ENCODE measurements at places on chromosomes 16 and 17.

DNA sequence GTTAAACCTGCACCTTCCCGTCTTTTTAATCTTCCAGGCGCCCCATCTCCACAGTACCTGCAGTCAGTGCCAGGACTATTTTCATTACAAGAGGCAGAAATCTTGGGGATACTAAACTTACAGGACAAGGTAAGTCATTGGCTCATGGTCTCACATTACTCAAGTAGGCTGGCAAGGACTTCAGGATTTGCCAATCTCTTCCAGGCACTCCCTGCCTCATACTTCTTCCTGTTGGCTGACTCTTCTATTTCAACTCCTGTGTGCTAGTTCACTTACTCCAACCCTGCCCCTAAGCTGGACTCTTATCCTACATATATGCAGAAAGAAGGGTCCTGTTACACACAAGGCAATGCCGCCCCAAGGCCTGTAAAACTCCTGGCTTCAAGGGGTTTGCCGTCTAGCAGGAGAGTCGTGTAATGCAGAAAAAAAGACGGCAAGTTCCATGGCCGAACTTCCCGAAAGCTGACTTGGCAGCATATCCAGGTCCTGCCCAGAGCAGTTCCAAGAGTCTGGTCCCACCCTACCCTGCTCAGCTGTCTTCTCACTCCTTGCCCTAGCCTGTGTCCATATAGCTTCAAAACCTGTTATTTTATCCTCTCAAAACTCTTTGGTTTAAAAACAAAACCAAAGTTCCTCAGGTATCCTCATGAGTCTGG, 14.8 kb downstream of the ERN1 start:
- DNase-seq = no peak

- DNase-seq = no peak
Observed at GRCh38 chr17:75260641-75261335, 618 bp downstream of the GGA3 start.

DNA sequence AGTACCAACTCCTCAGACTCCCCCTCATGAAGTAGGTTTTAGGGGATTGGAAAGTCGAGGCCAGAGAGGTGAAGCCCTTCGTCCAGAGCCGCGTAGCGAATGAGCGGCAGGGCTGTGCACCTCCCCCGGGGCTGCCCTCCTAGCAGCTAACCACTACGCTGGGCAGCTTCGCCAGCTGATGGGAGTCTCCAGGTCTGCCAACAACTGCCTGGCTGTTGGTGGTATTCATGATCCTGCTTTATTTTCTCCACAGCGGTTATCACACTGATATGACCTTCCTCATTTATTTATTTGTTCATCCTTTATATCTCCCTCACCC, 773 bp upstream of the NETO2 start:
- no peak for DNase-seq

- DNase-seq = no peak
Observed at GRCh38 chr16:2032285-2033056, 5.8 kb downstream of the NHERF2 start.

- no peak for DNase-seq
Observed at GRCh38 chr17:56000411-56000810, 152.9 kb upstream of the ANKFN1 start.

DNA sequence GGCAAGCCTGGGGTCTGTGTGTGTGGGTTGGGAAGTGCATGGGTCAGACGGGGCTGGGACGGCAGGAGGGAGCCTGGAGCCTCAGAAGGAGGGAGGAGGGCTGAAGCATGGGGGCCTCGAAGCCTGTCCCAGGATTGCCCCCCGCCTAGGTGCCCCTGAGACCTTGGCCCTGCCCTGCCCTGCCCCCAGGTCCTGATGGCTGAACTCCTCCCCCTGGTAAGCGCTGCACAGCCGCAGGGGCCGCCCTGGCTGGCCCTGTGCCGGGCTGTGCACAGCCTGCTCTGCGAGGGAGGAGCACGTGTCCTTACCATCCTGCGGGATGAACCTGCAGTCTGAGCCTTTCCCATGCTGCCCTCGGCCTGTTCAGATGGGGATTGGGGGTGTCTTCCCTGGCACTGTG, 4.4 kb downstream of the TEDC2 start:
- no peak for DNase-seq

DNA sequence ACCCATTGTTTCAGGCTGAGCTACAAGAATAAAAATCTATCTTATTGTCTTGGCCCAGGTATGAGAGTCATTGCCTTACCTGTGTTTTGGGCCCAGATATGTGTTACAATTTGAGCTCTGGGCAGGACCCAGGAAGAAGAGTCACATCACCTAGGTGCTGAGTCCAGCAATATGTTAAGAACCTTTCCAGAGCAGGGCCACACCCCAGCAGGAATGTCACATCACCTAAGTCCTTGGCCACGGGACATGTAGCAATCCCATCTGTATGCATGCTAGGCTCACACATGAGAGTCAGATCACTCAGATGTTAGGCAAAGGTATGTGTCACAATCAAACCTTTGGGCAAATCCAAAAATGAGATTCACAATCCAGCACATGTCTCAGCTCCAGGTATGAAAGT, 2103.5 kb downstream of the TP53TG3F start:
- DNase-seq = no peak

DNA sequence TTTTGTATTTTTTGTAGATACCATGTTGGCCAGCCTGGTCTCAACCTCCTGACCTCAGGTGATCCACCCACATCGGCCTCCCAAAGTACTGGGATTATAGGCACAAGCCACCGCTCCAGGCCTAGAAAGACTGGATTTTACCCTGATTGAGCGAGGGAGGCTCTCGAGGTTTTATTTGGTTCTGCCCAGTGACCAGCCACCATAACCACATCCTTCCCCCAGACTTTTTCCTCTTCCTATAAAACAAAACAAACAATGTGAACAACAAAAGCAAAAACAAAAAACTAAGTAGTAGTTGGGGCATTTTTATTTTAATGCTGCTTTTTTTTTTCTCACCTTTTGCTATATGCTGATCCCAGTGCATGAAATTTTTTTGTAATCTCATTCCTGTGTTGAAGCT, 509.6 kb downstream of the MAF start:
- no peak for DNase-seq

GRCh38 chr16:78770353-78771091, 671.1 kb downstream of the WWOX start:
- DNase-seq = peak; percentile 80

DNA sequence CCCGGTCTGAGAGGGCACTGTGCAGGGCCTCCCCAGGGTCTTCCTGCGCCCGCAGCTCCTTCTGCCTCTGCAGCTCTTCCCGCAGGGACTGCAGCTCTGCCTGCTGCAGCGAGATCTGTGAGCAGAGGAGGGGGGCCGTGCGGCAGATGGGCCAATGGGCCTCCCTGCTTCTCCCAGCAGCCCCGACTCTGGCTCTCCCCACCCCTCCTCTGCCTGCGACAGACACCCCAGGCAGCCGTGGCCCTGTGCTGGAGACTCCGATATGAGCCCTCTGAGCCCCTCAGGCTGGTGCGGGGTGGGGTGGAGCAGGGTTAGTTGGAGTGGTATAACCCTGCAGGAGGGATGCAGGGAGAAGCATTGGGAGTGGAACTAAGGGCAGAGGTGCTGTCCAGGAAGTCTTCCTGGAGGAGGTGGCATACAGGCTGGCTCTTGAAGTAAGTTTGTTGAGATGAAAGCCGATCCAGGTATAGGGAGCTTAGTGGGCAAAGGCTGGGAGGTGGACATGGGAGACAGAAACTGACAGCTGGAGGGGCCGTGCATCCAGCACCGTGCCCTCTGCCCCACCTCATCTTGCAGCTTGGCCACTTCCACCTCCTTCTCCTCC, 5.0 kb downstream of the THOC6 start:
- no peak for DNase-seq

DNA sequence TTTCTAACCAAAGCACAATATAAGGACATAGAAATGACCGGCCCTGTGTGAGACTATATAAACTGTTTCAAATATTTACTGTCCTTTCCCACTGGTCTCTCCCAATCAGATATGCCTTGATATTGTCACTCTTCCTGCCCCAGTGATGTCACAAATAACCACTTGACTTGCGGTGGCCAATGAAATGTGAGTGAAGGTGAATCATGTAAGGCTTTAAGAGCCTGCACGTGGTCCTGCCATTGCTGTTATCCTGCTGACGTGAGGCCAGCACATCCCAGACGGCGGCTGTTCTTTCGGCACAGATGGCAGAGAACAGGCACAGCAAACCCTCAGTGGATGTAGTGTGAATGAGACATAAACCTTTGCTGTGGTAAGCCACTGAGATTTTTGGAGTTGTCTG, 5.4 kb upstream of the KLHL11 start:
- no peak for DNase-seq

DNA sequence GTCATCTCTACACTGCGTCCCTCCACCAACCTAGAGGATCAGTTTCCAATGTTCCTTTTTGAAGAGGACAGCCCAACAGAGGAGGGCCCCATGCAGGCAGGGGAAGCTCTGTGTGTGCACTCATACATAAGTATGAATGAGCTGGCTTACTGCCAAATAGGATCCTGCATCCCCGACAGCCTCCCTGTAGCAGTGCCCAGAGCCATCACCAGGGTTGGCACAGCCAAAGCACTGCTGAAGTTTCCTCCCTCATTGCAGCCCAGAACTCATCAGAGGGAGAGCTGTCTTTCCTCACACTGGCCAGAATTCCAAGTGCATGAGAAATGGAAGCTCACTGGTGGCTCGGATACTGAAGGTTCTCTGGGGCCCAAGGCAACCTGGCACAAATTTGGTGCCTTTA, 114.4 kb downstream of the ASIC2 start:
- no peak for DNase-seq

DNA sequence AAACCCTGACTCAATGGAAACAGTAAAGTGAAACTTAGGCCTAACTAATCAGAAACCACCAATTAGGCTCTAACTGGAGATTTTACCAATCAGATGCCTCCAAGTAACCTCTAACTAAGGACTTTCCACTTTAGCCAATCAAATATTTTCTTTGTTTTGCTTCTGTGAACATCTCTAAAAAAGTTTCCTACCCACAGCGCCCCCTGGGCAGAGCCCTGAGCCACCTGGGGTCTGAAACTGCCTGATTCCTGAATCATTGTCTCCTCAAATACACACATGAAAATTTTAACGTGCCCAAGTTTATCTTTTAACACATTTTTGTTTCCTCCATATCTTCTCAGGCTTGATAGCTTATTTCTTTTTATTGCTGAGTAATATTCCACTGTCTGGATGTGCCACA, 19.0 kb downstream of the ADAD2 start:
- DNase-seq = no peak

GRCh38 chr16:55915096-55915827, 40.1 kb upstream of the CES5A start:
- DNase-seq = no peak

GRCh38 chr17:62478424-62478879, at the start of gene TLK2:
Gene TLK2 (plus strand): TSS chr17:62478825. CDS start chr17:62481126, 2,301 bp downstream.
- DNase-seq = peak; percentile 50

DNA sequence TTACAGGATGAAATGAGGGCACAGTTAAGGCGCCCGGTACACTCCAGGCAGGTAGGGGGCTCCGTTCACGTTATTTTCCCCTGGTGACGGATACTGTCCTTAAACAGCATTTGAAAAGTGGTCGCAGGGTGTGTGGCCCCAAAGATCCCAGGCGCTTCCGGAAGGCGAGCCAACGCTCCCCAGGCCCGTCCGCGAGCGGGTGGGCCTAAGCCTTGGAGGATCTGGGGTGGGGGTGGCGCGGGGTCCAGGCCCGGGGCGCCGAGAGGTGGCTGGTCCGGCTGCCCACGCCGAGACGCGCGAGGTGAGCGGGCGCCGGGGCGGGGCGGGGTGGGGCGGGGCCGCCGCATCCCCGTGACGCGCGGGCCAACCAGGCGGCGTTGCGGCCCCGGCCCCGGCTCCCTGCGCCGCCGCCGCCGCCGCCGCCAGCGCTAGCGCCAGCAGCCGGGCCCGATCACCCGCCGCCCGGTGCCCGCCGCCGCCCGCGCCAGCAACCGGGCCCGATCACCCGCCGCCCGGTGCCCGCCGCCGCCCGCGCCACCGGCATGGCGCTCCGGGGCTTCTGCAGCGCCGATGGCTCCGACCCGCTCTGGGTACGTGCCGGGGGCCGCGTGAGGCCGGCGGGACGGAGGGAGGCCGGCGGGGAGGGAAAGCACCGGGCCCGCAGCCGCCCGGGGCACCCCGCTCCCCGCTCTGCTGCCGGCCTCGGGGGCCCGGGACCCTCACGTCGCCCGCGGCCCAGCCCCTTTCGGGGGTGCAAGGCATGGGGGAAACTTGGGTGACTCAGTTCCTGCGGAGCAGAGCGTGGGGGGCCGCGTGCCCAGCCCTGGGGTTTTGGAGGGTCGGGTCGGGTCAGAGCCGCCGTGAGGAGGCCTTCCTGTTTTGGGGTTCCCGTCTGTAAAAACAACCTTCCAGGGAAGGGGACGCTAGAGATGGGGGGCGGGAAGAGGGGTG, at the start of gene ABCC1:
Gene ABCC1, plus strand, starts transcription at position 407 of the 951 bp plus-strand sequence. Its CDS starts 136 bp downstream, at position 543.
- DNase-seq = no peak

DNA sequence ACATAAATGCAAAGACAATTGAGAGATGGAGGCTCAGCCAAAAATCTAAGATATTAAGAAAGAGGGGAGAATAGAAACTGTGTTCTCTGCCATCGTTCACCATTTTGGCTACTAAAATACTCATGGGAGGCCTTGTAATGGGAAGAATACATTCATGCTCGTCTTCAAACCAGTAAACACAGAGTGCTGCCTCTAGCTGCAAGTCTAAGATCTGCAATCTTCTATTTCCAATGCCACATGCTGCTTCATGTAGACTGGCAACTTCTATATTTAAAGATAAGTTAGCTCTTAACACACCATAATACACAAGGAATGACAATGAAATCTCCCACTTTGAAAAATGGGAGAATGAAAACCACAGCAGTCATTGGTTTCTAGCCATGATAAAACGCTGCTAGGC, 387.3 kb downstream of the HS3ST3B1 start:
- no peak for DNase-seq

- DNase-seq = no peak
Observed at GRCh38 chr16:17951378-17951777, 385.2 kb downstream of the NPIPA8 start.

- DNase-seq = no peak
Observed at GRCh38 chr16:70750893-70751467, 50.0 kb downstream of the VAC14 start.

GRCh38 chr17:59427425-59427921, 96.0 kb downstream of the YPEL2 start:
- DNase-seq = peak; percentile 11

- no peak for DNase-seq
Observed at GRCh38 chr16:24070851-24071250, 185.3 kb upstream of the CACNG3 start.

DNA sequence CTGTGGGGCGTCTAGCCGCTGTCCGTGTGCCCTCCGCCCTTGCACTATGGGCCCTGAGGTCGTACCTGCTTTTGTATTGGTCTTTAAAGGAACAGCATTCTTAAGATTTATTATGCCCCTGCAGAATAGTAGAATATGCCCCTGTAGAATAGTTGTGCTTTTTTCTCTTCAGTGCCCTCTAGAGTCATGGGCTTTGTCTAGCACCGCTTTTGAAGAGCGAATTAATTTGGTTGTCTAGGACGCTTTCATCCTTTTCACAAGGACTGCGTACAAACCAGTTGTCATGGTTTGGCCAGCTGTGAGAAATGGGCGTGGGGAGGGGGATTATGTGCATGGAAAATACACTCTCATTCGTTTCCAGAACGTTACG, 621 bp downstream of the CEP95 start:
- DNase-seq = no peak

- DNase-seq = no peak
Observed at GRCh38 chr17:77968788-77969187, 10.3 kb downstream of the TNRC6C start.

- DNase-seq = peak; percentile 28
Observed at GRCh38 chr17:74862108-74862901, 2.6 kb upstream of the GRIN2C start.

All from hypothalamus (tissue), 51 donors.